ENCODE measurements at places on chromosomes 1 and 21.
A peak's percentile ranks its signal among the peaks of the same experiment; 100 is the strongest.

DNA sequence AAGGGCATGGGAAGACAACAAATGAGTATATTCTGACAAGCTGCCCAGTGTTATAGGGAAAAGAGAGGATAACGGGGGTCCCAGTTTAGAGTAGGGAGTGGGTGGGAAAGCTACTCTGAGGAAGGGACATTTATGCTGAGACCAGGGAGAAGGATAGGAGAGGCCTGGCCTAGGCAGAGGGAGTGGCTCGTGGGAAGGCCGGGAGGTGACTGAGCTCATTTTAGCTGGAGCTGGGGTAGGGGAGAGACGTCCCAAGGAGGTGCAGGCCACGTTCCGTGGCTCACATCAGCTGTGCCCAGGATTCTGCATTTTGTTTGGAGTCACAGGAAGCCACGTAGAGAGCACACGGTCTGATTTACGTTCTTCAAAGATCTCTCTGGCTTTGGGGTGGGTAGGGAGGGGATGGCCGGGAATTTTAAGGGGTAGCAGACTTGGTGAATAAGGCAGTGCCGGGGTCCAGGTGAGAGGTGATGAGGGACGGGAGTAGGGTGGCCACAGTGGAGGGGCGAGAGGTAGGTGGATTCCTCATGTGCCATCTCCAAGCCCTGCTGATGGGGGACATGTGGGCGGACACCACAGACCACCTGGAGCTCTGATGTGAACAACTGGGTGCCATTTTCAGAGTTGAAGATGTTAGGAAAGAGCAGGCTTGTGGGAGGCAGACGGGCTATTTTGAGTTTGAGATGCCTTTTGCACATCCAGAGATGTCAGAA is 4.7 kb downstream of the TINAGL1 start:
- DNase-seq = no peak

- no peak for DNase-seq
These were observed 12.9 kb downstream of the NEK7 start for GRCh38 chr1:198169672-198170071.

GRCh38 chr21:44537930-44538911 is 1.8 kb downstream of the KRTAP10-1 start:
- peak; percentile 75 for DNase-seq

DNA sequence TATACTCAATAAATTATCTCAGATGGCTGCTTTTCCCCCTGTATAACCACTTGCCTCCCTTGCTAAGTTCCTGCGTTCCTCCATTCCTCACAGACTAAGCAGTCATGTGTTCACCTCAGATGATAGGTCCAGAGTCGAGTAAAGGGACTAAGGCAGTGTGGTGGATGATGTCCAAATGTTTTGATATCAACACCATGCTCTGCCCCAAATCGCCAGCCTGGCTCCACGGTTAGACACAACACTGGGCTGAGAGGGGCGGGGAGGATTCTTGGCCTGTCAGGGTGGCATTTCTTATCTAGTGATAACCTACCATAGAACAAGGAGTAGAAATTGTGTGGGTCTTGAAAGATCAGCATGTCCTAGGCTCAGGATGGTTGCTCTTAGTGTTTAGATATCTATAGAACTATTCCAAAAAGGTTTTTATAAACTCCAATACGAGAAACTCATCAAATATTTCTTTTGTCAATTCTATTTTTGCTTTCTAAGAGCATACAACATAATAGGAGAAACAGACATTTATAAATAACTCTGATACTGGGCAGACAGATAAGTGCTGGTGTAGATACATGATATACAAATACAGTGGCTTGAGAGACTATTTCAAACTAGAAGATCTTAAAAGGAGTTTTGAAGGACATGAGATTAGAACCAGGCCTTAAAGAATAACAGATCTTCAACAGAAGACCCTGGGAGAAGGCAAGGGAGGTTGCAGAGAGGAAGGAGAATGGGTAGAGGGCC is 21.5 kb downstream of the GJA5 start:
- no peak for DNase-seq

- DNase-seq = no peak
These were observed 16.9 kb downstream of the SLC45A3 start for GRCh38 chr1:205663286-205663936.

- no peak for DNase-seq
These were observed 43.1 kb downstream of the ZNF281 start for GRCh38 chr1:200366577-200367253.

DNA sequence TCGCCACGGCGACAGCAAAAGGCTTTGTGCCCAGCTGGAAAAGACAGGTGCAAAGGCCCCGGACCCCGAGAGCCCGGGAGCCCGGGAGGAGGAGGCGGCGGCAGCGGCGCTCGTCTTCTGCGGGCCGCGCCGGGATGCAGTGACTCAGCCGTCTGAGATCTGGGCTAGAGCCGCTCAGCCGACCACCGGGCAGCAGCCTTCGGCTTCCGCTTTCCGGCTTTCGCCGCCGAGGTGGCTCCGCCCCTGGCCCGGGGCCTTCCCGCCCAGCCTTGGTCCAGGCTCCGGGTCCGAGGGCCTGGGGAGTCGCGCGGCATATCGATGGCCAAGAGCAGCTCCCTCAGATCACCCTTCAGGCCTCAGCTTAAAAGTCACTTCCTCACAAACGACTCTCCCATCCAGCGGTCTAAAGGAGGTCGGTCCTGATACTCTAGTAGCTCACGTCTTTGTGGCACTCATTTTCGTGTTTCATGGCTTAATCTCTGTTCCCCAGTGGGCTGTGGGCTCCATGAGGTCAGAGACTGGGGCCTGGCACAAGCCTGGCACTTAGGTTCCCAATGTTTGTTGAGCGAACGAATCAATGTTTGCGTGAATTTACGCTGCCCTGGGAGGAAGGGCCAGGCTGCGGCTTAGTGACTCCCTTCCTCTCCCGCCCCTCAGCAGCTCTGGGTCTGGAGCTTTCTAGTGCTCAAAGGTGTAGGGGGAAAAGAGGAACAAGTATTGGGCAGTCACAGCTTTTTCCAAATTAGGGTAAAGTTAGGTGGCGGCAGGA is at the start of gene PHTF1:
Gene PHTF1 (minus strand): TSS at position 154 of the 769 bp plus-strand sequence. CDS start 783 bp downstream, outside the sequence.
- DNase-seq = peak; percentile 58

- DNase-seq = no peak
These were observed 208.7 kb upstream of the DPYD start for GRCh38 chr1:98129491-98129890.

DNA sequence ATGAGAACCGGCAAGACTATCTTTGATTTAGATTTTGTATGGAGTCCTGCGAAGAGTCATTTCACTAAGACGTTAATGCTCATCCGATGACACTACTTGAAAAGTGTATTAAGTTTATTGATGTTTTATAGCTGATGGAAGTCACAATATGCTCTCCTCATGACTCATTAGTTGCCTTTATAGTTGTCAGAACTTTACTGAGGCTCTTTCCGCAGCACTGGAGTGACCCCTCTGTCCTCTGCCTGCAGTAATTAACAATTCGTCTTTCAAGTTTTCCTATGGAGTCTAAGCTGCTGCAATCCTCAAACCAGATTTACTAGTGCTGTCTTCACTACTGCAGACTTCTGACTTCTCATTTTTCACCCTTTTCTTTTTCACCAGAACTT is 853 bp downstream of the USP16 start:
- no peak for DNase-seq

- DNase-seq = no peak
These were observed 760 bp upstream of the NPHP4 start for GRCh38 chr1:5992814-5993555.

DNA sequence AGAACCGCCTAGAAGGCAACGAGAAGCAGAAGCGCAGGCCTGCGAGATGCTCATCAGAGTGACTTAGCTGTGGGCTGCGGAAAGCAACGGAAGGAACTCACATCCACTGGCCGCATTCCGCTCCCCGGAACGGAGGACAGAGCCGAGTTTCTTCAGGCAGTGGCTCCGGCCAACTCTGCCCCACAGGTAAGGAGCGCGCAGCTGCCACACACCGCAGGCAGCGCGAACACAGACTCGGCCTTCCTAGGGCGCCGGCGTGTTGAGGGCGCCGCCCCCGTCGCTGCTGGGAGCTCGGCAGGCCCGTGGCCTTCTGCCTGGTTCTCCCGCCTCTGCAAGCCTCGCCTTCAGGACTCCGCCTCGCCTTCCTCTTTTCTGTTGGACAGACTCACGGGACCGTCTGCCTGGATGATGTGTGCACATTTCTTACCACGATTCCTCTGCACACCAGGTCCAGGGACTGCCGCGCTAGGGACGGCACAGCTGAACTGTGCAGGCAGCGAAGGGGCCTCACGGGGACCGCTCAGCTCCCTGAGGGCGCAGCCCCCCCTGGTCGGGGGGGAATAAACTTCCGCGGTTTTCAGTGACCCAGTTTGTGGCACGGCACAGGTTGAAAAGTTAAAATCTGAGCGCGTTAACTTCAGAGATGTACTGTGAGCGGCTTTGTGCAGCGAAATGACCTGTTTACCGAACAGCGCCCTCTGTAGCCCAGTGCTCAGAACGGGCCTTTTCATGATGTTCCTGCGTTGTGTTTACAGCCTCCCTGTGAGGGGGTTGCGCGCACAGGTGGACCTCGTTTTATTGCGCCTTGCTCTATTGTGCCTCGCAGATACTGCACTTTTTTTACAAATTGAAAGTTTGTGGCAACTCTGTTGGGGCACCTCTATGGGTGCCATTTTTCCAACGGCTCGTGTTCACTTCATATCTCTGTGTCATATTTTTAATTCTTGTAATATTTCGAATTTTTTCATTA is 15.8 kb downstream of the TCP10L start:
- DNase-seq = peak; percentile 95
